ENCODE measurements at places on chromosomes 6 and 20. TPM values are rescaled to one million over a fixed set of nuclear protein-coding genes. Genes with fewer than 3 reads are reported as not detected.

C20orf141 gene
- not detected for total RNA-seq

DNA sequence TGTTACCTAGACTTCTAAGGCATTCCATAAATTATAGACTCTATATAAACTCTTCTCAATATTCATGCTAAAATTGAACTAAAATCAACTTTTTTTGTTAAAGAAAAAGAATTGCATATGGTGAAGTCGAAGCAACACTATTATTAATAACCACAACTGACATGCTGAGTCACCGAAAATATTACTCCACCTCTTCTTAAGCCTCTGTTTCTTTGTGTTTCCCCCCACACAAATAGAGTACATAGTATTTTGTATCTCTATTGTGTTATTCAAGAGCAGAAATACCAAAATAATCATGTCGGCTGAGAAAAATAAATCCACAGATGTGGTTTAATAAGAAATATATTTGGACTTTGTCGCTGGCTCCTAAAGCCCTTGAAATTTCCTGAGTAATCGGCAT lies 23.8 kb downstream of the TFB1M start:
- no peak for DNase-seq

- DNase-seq: no peak
These were observed 4.7 kb downstream of the ADRM1 start for GRCh38 chr20:62307226-62308101.

GRM1 gene
- not detected for total RNA-seq

GRCh38 chr6:84796343-84796742 lies 31.9 kb upstream of the TBX18 start:
- no peak for DNase-seq

GRCh38 chr6:159852877-159853276 lies 37.9 kb upstream of the MAS1 start:
- DNase-seq: no peak

EFCAB8 gene
- not detected for total RNA-seq

DDX43 gene
- 0.99 TPM for total RNA-seq

TXNDC5 gene
- total RNA-seq: 157 TPM

DNA sequence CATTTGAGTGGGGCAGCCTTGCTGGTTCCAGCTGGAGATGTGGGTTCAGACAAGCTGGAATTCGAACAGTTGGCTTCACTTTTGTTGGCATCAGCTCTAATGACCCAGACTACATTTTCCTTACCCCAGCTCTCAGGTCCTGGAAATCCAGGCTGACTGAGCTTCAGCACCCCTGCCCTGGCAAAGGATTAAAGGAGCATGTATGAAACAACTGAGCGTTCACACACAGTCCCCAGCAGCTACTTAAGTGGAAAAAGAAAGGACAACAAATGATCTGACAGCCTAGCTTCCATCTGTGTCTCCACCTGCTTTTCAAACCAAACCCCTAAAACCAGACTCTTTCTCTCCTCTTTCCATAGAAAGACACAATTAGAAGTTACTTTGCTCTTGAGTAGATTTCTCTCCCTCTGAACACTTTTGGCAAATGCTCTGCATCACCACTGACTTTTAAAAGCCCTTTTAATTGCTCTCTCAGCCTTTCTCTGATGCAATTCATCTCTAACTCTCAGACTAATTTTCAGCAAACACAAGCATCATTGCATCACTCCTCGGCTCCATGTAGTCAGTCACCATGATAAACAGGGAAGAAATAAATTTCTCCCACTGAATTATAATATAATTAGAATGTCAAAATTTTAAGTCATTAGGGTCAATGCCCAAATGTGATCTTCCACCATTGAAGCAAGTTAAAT lies 28.1 kb downstream of the ROS1 start:
- DNase-seq: no peak

- no peak for DNase-seq
These were observed 41.4 kb upstream of the ANGPT4 start for GRCh38 chr20:957544-957943.

Data from foreskin keratinocyte (primary cell).